Lower lobe of right lung (tissue), 2 donors: ENCODE measurements at places on chromosomes 5 and 9.

DNA sequence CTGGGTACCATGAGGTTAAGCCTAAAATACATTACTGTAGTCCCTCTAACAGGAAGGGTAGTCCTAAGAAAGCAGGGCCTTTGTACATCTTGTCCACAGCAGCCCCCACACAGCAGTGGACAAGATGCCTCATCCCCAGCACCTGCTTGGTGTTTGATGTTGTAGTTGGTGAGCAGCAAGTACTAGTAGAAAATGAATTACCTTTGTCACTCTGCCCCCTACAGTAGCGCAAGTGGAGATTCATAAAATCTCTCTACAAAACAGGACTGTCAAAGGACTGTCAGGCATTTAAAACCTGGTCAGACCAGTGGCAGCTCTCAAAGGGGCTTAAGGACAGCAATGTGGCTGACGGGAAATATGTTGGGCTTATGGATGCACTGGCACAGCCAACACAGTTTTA, 122.5 kb downstream of the TMEM174 start:
- DNase-seq, result no peak

GRCh38 chr9:100427366-100428263, 672 bp downstream of the MSANTD3 start:
- peak; percentile 65 for DNase-seq

- DNase-seq, result no peak
Observed at GRCh38 chr9:109307380-109308240, 13.2 kb downstream of the EPB41L4B start.

GRCh38 chr9:17315341-17315740, 180.5 kb downstream of the CNTLN start:
- DNase-seq, result no peak

DNA sequence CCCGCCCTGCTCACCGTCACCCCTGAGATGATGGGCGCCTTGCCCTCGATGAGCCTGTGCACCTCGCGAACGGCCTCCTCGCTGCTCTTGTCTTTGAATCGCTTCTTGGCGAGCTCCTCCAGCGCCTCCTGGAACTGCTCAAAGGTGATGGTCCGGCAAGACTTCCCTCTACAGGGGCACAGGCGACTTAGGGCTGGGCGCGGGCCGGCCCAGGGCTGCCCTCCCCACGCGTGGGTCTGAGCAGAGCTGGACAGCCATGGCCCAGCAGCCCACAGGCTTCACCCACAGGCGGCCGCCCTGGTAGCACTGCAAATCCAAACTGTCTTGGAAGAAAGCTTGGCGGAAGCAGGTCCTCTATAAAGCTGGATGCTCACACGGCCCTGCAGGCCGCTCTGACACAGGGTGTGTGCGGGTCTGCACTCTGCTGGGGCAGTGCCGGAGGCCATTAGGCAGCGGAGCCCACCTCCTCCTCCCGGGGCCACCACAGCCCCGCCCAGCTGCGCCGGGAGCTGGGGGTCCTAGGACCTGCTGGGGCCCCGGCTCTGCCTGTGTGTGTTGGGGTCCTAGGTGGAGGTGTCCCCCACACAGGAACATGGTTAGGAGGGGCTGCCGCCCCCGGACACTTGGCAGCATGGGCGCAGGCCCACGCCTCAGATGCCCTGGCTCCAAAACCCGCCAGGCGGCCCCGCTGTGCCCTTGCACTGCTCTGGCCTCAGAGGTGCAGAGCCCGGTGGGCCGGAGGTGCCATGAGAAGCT, 27.0 kb downstream of the TPPP start:
- peak; percentile 41 for DNase-seq
